ENCODE measurements at places on chromosomes 7 and 10.

GRCh38 chr10:103547391-103547946 is 54.0 kb downstream of the NEURL1 start:
- DNase-seq = no peak
- H3K36me3 ChIP-seq = no peaks in the 10 kb centered on the region
- peaks cover 11% of the 10 kb centered on the region for H3K27me3 ChIP-seq
- peaks cover 24% of the 10 kb centered on the region for H3K4me1 ChIP-seq
- H3K27ac ChIP-seq = no peak overlapping the region

- H3K36me3 ChIP-seq = no peaks in the 10 kb centered on the region
- no peaks in the 10 kb centered on the region for H3K4me1 ChIP-seq
- H3K4me3 ChIP-seq = no peak overlapping the region
- DNase-seq = no peak
- no peaks in the 10 kb centered on the region for H3K27me3 ChIP-seq
Measured at GRCh38 chr7:155848691-155849669, 36.7 kb upstream of the SHH start.

DNA sequence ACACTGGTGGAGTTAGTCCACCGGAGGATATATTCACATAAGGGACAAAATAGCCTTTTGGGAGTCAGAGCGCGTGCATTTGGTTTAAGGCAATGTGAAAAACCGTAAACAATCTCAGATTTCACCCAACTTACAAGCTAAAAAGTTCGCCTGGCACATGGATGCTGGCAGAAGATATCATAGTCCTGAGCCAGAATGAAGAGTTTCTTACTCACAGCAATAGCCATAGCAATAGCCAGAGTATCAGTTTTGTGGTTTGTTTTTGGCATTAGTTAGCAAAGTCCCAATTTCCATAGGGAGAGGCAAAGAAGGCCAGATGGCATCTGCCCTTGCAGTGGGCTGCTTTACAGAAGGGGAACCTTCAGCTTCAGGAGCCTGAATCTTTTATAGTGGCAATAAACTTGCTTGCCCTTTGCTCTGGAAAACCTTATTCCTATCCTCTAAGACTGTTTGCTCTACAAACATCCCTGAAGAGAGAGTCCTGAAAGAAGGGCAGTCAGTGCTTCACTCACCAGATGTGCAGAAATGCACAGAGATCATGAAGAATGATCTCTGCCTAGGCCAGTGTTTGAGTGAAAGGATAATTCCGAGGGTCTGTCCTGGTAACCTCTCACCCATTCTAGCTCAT is 28.7 kb upstream of the RSBN1L start:
- H3K36me3 ChIP-seq = peaks cover 22% of the 10 kb centered on the region
- peak overlapping the region; percentile 49 for H3K27ac ChIP-seq
- no peaks in the 10 kb centered on the region for H3K4me1 ChIP-seq
- no peak for DNase-seq

GRCh38 chr10:69408318-69409175 is 8.2 kb downstream of the TACR2 start:
- H3K27ac ChIP-seq = no peak overlapping the region
- H3K27me3 ChIP-seq = peaks cover 14% of the 10 kb centered on the region
- H3K4me1 ChIP-seq = peaks cover 17% of the 10 kb centered on the region
- no peak overlapping the region for H3K4me3 ChIP-seq
- peaks cover 9% of the 10 kb centered on the region for H3K36me3 ChIP-seq

- no peak for DNase-seq
- peaks cover 3% of the 10 kb centered on the region for H3K27me3 ChIP-seq
- peaks cover 4% of the 10 kb centered on the region for H3K4me1 ChIP-seq
- no peak overlapping the region for H3K4me3 ChIP-seq
- H3K36me3 ChIP-seq = peaks cover 4% of the 10 kb centered on the region
Measured at GRCh38 chr10:111277661-111278060, 200.8 kb downstream of the ADRA2A start.

DNA sequence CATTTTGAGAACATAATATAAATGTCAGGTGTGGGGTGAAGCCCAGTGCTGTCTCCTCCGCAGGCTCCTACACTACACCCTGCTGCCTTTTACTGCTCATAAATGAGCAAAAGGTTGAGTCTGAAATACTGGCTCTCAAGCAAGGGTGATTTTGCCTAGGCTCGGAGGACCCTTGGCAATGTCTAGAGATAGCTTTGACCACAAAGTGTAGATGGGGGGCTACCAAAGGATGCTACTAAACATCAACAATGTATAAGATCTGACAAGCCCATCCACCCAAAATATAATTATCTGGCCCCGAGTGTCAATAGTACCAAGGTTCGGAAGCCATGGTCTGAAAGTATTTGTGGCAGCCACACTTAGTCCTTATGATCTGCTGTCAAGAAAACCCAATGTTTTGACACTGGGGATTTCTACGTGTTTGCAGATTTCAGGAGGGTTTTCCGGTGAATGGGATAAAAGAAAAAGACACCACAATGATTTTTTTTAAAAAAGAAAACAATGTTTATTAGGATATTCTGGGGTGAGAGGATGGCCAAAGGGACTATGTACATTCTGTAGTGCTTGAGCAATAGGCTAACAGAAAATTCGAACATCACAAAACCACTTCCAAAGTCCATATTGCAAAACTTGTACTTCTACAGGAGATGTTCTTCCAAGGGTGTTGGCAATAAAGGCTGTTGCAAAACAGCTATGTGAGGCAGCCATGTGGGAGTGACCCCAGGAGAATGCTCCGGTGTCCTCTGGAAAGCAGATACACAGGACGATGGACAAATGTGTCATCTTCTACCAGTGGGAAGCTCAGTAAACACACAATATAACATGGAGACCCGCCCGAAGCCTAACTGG is 216.3 kb downstream of the GFRA1 start:
- H3K27ac ChIP-seq = no peak overlapping the region
- H3K27me3 ChIP-seq = no peaks in the 10 kb centered on the region
- no peaks in the 10 kb centered on the region for H3K36me3 ChIP-seq
- no peak overlapping the region for H3K4me3 ChIP-seq
- peaks cover 3% of the 10 kb centered on the region for H3K4me1 ChIP-seq

DNA sequence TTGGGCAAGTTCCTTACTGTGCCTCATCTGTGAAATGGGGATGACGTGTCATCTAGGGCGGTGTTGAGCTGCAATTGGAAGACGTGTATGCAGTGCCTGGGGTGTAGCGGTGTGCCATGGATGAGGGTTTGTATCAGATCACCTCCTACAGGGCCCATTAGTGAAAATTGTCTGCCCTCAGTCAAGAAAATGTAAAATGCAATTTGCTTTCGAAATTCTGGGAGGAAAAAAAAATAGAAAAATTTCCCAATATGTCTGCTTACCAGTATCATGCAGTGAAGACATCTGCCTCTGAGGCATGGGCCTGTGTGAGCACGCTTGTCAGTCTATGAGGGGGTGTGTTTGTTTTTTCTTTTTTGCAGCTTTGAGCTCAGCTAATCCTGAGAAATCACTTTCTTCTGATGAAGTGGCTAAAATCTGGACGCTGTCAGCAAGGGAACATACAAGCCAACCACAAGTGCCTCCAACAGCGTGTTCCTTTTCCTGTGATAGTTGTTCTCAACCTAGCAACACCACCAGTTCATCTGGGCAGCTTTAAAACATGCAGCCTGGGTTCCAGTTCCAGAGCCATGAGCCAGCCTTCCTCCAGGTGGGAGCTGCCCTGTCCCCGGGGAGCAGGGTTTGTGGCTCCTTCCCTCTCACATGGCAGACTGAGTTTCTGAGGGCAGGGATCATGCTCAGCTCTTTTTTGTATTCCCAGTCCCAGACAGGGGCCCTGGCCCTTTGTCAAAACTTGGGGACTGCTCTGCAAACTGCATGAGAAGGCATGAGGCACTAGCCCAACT is 10.3 kb downstream of the FAM241B start:
- DNase-seq = no peak
- H3K27ac ChIP-seq = no peak overlapping the region
- H3K4me3 ChIP-seq = no peak overlapping the region
- peaks cover 2% of the 10 kb centered on the region for H3K4me1 ChIP-seq
- peaks cover 8% of the 10 kb centered on the region for H3K36me3 ChIP-seq

DNA sequence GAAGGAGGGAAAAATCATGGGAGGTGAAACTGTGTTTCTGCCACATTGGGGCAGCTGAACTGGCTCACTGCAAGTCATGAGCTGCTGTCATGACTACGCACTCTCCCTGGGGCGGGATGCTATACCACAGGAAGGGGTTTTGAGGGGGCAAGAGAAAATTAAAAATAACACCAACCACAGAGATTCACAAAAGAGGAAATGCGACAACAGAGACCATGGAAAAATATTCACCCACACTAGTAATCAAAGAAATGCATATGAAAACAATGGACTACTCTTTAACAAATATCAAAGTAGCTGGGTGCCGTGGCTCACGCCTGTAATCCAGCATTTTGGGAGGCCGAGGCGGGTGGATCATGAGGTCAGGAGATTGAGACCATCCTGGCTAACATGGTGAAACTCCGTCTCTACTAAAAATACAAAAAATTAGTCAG is 65.2 kb upstream of the TM9SF3 start:
- DNase-seq = no peak
- H3K36me3 ChIP-seq = peaks cover 23% of the 10 kb centered on the region
- H3K27me3 ChIP-seq = peaks cover 7% of the 10 kb centered on the region
- H3K4me1 ChIP-seq = peaks cover 3% of the 10 kb centered on the region

DNA sequence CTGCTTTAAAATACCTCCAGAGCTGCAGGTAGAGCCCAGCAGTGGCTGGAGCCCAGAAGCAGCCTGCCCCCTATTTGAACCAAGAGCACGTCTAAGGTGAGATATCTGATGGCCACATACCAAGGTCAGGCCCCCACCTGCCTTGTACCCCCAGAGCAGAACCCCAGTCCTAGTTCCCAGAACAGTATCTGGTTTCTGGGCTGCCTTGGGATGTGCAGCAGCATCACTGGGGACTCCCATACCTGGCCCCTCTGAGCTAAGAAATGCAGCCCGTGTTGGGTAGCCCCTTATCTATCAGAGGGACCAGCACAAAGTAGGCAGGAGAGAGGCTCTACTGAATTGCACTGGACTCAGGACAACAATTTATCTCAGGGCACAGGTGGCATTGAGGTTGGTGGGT is 8.9 kb downstream of the SFTPD start:
- H3K36me3 ChIP-seq = peaks cover 25% of the 10 kb centered on the region
- H3K4me3 ChIP-seq = no peak overlapping the region
- H3K27ac ChIP-seq = no peak overlapping the region
- H3K27me3 ChIP-seq = peaks cover 21% of the 10 kb centered on the region
- peaks cover 19% of the 10 kb centered on the region for H3K4me1 ChIP-seq
- DNase-seq = peak; percentile 0

DNA sequence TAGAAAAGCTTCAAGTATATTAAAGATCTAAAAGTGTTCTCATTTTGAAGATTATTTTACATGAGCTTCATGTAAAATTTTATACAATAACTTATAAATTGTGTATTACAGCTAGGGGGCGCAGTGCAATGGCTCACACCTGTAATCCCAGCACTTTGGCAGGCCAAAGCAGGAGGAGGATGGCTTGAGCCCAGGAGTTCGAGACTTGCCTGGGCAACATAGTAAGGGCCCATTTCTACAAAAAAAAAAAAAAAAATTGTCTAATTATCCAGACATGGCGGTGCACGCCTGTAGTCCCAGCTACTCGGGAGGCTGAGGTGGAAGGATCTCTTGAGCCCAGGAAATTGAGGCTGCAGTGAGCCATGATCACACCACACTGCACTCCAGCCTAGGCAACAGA is 16.6 kb downstream of the ACBD5 start:
- peaks cover 7% of the 10 kb centered on the region for H3K36me3 ChIP-seq
- H3K27ac ChIP-seq = no peak overlapping the region
- no peaks in the 10 kb centered on the region for H3K4me1 ChIP-seq
- H3K4me3 ChIP-seq = no peak overlapping the region
- peak; percentile 26 for DNase-seq

DNA sequence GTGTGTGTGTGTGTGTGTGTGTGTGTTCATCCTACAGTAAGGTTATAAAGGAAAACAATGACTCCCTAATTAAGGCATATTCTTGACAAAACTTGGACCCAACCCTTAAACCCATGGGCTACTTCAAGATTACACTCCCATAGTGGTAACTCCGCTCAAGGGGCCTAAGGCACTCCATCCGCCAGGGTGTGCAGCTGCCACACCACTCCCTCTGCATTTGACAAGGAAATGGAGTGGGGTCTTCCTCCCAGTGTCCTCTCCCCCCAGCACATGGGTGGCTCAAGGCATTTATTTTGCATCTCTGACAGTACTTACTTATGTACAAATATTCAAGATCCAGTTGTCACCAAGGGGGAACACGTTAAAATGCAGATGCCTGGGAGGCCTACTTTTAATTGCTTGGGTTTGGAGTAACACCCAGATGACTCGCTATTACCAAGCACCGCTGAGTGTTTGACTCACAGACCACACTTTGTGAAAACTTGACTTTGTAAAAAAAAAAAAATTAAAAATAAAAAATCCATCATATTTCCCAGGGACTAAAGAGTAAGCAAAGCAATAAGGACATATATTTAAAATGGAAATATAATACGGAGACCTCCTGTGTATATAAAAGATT is 53.0 kb upstream of the AGR3 start:
- H3K4me3 ChIP-seq = no peak overlapping the region
- H3K27me3 ChIP-seq = peaks cover 4% of the 10 kb centered on the region
- no peaks in the 10 kb centered on the region for H3K36me3 ChIP-seq
- DNase-seq = no peak
- peaks cover 35% of the 10 kb centered on the region for H3K4me1 ChIP-seq

Data from endothelial cell (in vitro differentiated cells).